Nephron progenitor cell (in vitro differentiated cells): ENCODE measurements at places on chromosomes 5 and 9.

GRCh38 chr5:131634666-131634995, 398 bp downstream of the RAPGEF6 start:
- DNase-seq, result peak; percentile 68
- no peaks in the 10 kb centered on the region for H3K27me3 ChIP-seq
- H3K27ac ChIP-seq, result peak overlapping the region; percentile 99
- peak overlapping the region; percentile 97 for H3K4me3 ChIP-seq
- peaks cover 18% of the 10 kb centered on the region for H3K4me1 ChIP-seq

GRCh38 chr5:131396015-131396414, 132.2 kb downstream of the CDC42SE2 start:
- H3K27ac ChIP-seq, result no peak overlapping the region
- no peak for DNase-seq
- H3K4me3 ChIP-seq, result no peak overlapping the region
- peaks cover 8% of the 10 kb centered on the region for H3K27me3 ChIP-seq
- H3K36me3 ChIP-seq, result peaks cover 82% of the 10 kb centered on the region
- H3K4me1 ChIP-seq, result peaks cover 38% of the 10 kb centered on the region

DNA sequence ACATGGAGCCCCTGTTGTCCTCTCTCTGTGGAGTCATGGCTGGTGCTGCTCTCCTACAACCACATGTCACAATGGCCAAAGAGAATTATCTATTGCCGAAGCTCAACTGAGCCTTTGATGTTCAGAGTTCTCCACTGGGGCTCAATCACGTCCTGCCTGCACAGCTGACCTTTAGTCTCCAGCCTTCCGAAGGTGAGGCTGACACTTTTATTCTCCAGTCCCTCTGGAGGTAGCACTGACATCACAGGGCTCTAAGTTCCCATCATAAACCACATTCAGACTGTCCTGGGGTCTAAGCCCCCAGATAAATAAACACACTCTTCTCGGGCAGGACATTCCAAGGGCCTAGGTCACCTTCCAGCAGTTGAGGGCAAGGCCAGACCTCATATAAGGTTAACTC, 23.4 kb downstream of the ADCY2 start:
- H3K4me3 ChIP-seq, result peak overlapping the region; percentile 17
- H3K27me3 ChIP-seq, result peaks cover 3% of the 10 kb centered on the region
- peak overlapping the region; percentile 52 for H3K27ac ChIP-seq
- peaks cover 84% of the 10 kb centered on the region for H3K36me3 ChIP-seq
- DNase-seq, result no peak

- H3K27me3 ChIP-seq, result peaks cover under 1% of the 10 kb centered on the region
- no peak for DNase-seq
- H3K27ac ChIP-seq, result no peak overlapping the region
- H3K4me1 ChIP-seq, result no peaks in the 10 kb centered on the region
- no peak overlapping the region for H3K4me3 ChIP-seq
Observed at GRCh38 chr5:169182797-169183196, 118.1 kb downstream of the SLIT3 start.

DNA sequence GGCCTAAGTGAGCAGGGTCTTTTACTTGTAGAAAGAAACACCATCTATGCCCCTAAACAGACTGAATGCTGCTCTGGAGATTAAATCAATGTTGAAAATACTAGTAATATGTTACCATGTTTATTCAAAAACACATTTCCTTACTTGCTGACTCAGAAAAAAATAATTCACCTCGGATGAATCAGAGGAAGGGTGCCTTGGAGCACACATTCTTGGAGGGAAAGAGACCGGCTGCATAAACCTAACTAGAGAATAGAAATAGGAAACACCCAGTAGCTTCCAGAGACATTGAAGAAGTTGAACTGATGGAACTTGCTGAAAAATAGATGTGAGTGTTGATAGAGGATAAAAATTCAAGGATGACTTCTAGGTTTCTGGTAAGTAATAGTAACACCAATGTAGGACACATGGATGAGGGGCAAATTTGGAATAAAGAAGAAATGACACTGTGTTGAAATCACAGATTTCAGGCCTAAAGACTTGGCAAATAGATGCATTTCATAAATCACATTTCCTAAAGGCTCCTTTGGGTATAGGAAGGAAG, 76.9 kb upstream of the MINAR2 start:
- H3K4me1 ChIP-seq, result no peaks in the 10 kb centered on the region
- H3K4me3 ChIP-seq, result no peak overlapping the region
- DNase-seq, result no peak
- peaks cover 34% of the 10 kb centered on the region for H3K36me3 ChIP-seq

DNA sequence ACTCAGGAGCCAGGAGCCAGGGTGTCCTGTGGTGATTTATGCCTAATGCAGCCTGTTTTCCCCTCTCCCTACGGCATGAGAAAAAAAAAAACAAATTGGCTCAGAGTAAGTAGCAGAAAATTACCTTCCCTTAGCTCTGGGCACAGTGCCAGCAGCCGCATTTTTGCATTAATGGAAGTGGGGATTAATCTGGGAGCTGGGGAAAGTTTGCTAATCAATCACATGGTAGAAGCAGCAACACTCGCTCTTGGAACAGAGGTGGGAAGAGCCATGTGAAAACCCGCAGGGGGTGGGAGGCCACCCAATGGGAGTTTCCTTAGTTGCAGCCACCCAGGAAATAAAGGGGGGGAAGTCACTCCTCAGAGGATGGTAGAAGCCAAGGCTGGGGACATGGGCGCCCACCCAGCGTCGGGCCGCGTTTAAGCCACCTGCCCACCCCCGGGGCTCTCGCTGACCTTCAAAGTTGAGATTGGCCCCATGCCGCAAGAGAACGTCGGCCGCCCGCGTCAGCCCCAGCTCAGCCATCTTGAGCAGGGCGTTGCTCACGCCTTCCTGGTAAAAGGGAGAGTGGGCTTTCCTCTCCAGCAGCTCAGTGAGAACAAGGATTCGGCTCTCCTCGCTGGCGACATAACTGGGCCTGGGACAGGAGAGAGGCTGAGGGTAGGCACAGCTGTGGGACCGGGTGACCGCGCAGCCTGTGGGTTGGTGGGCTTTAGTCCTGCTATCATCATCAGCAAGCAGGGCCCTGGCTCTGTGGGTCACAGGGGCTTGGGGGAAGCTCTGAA, 1.7 kb downstream of the ASB6 start:
- peak overlapping the region; percentile 88 for H3K4me3 ChIP-seq
- H3K27ac ChIP-seq, result no peak overlapping the region
- peaks cover 35% of the 10 kb centered on the region for H3K4me1 ChIP-seq
- peaks cover 18% of the 10 kb centered on the region for H3K36me3 ChIP-seq
- H3K27me3 ChIP-seq, result no peaks in the 10 kb centered on the region

DNA sequence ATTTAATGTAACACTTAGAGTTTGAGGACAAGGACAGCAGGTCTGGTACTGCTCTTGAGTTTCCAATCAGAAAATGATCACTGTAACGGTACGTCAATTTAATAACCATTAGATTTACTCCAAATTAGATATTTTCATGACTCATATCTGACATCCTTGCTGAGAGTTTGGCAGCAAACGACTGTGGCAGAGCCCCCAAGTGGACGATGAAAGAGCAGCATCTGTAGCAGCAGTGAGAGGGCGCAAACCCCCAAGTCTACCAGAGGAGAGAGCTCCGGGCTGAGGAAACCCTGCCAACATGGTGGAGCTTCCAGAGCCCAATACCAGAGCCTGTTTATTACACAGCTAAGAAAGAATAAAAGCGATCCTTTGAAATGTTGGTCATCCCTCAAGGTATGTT, 73.2 kb upstream of the EPB41L4A start:
- no peaks in the 10 kb centered on the region for H3K36me3 ChIP-seq
- DNase-seq, result peak; percentile 27
- H3K4me3 ChIP-seq, result no peak overlapping the region
- H3K27me3 ChIP-seq, result peaks cover 5% of the 10 kb centered on the region
- no peaks in the 10 kb centered on the region for H3K4me1 ChIP-seq

DNA sequence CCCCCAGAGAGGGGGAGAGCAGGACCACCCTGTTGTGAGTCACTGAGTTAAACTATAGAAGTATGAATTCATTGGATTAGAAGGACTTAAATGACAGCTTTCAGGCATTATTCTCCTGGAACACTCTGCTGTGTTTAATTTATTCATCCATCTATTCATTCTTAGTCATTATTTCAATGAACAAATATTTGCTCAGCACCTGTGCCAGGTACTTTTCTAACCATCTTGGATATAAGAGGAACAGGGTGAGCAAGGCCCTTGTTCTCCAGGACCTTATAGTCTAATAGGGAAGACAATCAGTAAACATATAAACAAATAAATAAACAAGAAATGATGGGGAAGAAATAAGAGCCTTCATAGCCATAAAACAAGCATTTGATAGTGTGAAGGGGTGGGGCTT, 483.9 kb upstream of the BRINP1 start:
- no peak overlapping the region for H3K27ac ChIP-seq
- peaks cover 17% of the 10 kb centered on the region for H3K27me3 ChIP-seq
- no peaks in the 10 kb centered on the region for H3K36me3 ChIP-seq
- H3K4me3 ChIP-seq, result no peak overlapping the region
- no peak for DNase-seq
- peaks cover 4% of the 10 kb centered on the region for H3K4me1 ChIP-seq

DNA sequence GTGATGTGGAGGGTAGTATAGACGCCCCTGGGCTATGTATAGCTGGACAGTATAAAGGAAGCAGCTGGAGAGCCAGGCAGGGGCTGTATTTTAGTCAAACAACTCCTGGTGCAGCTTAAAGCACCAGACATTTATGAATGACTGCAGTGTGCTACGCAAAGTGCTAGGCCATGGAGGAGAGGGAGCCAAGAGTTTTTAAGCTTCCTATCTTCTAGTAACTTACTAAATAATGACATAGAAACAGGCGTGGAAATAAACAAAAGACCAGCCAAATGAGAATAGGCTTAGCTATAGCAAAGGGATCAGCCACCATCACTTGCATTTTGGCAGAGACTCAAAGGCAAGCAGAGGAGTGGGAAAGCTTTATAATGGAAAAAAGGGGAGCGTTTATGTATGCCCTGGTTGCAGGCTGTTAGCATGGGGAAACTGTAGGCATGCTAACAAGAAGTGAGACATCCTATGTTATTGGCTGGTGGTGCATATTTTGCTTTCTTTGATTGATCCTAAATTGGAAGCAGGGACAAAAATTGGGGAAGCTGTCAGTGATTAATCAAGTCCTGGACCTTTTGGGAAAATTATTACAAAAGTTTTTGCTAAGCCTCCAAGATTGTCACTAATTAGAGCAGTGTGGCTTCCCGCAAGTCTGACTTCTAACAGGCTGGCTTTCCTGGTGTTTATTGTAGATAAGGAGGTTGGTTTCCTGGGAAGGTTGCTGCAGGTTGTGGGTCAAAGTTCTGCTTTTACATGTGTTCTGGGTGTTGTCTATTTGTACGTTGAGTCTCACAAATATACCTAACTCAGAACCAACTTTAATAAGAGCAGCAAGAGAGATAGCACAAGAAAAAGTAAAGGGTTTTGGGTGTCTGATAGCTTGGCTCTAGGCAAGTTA, 46.6 kb downstream of the RAB3C start:
- no peak overlapping the region for H3K27ac ChIP-seq
- no peaks in the 10 kb centered on the region for H3K27me3 ChIP-seq
- no peak overlapping the region for H3K4me3 ChIP-seq
- no peaks in the 10 kb centered on the region for H3K4me1 ChIP-seq

DNA sequence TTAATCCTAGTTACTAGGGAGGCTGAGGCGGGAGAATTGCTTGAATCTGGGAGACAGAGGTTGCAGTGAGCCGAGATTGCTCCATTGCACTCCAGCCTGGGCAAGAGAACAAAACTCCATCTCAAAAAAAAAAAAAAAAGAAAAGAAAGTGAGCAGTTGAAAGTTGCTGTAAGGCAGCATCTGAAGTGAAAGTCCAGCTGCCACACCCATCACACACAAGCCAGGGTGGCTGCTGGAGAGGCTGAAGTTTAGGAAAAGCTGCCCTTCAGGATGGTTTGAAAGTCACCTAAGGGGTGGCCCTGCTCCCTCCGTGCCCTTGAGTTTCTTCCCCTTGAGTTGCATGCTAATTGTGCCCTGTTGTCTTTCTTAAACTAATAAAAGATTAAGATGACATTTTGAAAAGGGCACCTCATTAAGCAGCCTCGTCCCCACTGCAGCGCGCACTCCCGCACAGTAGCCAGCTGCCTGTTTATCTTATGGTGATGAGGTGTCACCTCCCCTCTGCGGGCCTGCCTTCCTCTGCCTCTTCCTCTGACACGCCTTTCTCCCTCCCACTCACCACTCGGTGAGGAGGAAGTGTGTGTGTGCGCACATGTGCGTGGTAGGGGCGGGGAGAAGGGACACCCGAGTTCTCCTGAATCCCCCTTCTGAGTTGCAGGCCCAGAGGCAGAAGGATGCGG, 104.2 kb upstream of the PANK3 start:
- no peak overlapping the region for H3K27ac ChIP-seq
- no peak overlapping the region for H3K4me3 ChIP-seq
- H3K4me1 ChIP-seq, result peaks cover 47% of the 10 kb centered on the region
- no peak for DNase-seq

- DNase-seq, result no peak
- H3K36me3 ChIP-seq, result no peaks in the 10 kb centered on the region
- H3K27ac ChIP-seq, result no peak overlapping the region
- H3K27me3 ChIP-seq, result no peaks in the 10 kb centered on the region
Observed at GRCh38 chr9:10000669-10001068, 612.1 kb downstream of the PTPRD start.

DNA sequence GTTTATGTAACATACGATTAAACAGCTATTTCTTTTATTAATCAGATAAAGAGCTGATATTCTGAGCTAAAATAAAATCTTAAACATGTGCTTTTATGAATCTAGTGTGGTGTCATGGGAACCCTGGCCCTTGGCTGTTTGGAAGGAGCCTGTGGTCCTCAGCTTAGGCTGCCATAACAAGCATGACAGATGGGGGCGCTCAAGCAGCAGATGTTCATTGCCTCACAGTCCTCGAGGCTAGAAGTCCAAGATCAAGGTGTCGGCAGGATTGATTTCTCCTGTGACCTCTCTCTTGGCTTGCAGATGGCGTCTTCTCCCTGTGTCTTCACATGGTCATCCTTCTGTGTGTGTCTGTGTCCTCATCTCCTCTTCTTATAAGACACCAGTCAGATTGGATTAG, 448.2 kb downstream of the GADD45G start:
- H3K27me3 ChIP-seq, result peaks cover 43% of the 10 kb centered on the region
- H3K4me3 ChIP-seq, result no peak overlapping the region
- H3K27ac ChIP-seq, result no peak overlapping the region
- DNase-seq, result peak; percentile 15
- H3K4me1 ChIP-seq, result no peaks in the 10 kb centered on the region

DNA sequence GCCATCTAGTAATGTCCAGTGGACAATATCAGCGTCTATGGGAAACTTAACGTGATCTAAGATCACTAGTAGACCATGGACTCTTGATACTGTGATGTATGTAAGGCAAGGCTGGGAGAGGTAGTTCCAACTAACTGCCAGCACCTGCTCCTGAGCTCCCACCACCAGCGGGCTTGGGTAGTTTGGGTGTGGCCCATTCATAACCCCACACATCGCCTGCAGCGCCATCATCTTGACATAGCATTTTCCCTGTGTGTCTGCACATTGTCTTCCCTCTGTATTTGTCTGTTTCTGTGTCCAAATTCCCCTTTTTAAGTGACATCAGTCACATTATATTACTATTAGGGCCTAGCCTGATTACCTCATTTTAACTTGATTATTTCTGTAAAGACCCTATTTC, 28.1 kb upstream of the GSN start:
- no peak overlapping the region for H3K4me3 ChIP-seq
- no peak overlapping the region for H3K27ac ChIP-seq
- H3K27me3 ChIP-seq, result peaks cover 4% of the 10 kb centered on the region
- no peak for DNase-seq
- H3K4me1 ChIP-seq, result peaks cover 20% of the 10 kb centered on the region

GRCh38 chr5:52356311-52356918, 431.3 kb upstream of the ITGA1 start:
- no peak overlapping the region for H3K27ac ChIP-seq
- H3K27me3 ChIP-seq, result no peaks in the 10 kb centered on the region
- no peak for DNase-seq
- H3K36me3 ChIP-seq, result no peaks in the 10 kb centered on the region
